ENCODE measurements at places on chromosomes 3 and 15. TPM values are rescaled to one million over a fixed set of nuclear protein-coding genes. Genes with fewer than 3 reads are reported as not detected.

GRCh38 chr3:70583682-70584081 lies 271.2 kb upstream of the MDFIC2 start:
- no peak for DNase-seq

DNA sequence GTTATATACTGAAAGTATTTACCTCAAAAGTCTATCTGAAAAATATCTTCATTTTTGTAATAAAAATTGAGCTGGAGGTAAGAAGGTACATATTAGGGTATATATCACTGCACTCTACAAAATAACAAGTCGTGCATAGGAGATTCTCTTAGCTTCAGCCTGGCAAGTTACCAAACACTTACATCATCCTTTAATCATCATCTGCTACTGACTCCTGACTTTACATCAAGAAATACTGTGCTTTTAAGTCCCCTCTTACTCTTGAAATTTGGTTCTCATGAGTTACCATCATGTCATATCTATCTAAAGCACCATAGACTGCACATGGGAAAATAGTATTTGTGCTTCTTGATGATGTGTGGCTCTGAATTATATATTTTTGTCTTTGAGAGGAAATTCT lies 50.8 kb downstream of the LYSMD4 start:
- no peak for DNase-seq

- DNase-seq = no peak
Measured at GRCh38 chr3:126613479-126614188, 41.3 kb downstream of the TXNRD3 start.

- DNase-seq = no peak
Measured at GRCh38 chr3:41987627-41988026, 25.7 kb upstream of the ULK4 start.

The SLC2A2 gene
- not detected for total RNA-seq

- DNase-seq = no peak
Measured at GRCh38 chr15:25844981-25845680, 18.0 kb downstream of the ATP10A start.

DNA sequence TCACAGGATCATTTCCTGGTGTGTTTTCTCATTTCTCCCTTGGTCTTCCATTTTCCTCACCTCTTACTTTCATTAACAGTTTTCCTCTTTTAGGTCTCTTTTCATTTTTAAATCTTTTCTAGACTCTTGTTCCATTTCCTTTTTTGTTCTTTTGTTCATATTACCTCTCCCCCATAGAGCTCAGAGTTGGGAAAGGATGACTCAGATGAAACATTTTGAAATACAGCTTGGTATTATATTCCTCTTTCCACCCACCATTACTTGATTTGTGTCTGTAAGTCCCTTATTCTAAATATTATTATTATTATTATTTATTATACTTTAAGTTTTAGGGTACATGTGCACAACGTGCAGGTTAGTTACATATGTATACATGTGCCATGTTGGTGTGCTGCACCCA lies 153.1 kb downstream of the VGLL3 start:
- DNase-seq = no peak

GRCh38 chr15:87618203-87618725 lies 638.3 kb downstream of the NTRK3 start:
- DNase-seq = no peak

- no peak for DNase-seq
Measured at GRCh38 chr3:108552267-108553159, 36.7 kb downstream of the CIP2A start.

- DNase-seq = no peak
Measured at GRCh38 chr3:177792311-177793030, 595.2 kb upstream of the TBL1XR1 start.

GRCh38 chr3:56702490-56703315 lies 19.6 kb upstream of the TASOR start:
- no peak for DNase-seq
